GM23248 (cell line): ENCODE measurements at places on chromosomes 7 and 10.

GRCh38 chr7:111858331-111858730, 296.0 kb upstream of the IMMP2L start:
- no peak for DNase-seq

DNA sequence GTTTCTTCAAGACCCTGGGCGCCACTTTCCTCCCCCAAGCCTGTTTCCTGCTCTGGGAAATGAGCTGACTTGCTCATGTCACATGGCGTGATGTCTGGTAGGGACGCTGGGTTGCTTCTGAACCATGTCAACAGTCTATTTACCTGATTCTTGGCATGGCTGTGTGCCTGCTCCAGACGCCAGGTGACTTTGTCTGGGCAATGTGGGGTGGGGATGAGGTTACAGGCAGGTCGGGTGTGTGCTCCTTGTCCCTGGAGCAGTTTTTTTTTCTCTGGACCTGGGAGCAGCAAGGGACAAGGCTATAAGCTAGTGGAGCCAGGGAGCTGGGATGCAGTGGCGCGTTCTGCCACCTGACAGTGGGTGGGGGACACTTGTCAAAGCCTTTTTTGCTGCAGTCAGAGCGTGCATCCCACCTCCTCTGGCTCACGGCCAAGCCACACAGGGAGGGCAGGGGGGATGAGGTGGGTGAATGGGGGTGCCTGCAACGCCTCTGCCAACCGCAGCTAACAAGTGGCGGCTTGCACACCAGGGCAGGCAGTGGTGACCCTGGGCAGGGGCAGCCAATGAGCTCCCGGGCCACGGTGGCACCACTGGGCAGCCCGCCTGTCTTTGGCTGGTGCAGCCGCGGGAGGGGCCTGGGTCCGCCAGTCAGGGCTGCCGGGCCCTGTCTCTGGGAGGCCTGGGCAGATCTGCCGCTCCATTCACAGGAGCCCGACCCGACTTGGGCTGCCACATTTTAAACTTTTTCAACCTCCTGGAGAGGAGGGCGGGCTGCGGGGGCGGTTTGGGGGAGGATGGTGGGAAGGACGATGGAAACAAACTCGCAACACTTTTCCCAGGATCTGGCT, 22.9 kb downstream of the DNAJB12 start:
- peak; percentile 60 for DNase-seq

DNA sequence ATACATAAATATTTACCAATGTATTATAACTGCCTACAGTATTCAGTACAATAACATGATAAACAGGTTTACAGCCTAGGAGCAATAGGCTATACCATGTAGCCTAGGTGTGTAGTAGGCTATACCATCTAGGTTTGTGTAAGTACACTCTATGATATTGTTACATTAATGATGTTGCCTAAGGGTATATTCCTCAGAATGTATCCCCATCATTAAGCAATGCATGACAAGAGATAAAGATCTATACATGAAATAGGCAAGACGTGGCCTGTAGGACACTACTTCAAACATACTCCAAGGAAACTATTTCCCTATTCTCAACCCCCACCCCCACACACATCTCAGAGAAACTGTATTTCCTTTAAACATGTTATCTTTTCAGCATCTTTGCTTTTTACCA, 15.3 kb upstream of the ADAM22 start:
- no peak for DNase-seq

- DNase-seq: no peak
Observed at GRCh38 chr10:129360046-129360445, 107.0 kb upstream of the MGMT start.

DNA sequence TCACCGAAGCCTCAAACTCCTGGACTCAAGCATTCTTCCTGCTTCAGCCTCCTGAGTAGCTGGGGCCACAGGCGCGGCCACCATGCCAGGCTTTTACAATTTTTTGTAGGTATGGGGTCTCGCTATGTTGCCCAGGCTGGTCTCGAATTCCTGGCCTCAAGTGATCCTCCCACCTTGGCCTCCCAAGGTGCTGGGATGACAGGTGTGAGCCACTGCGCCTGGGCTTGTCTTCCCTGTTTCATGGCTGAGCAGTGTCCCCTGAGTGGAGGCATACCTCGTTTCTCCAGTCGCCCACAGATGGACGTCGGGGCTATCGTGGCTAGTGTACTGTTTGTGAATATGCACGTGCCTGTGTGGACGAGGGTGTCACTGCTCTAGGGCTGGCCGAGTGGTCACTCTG, 11.3 kb downstream of the INPP5A start:
- no peak for DNase-seq

- DNase-seq: no peak
Observed at GRCh38 chr7:143363016-143363937, 764 bp upstream of the FAM131B start.

DNA sequence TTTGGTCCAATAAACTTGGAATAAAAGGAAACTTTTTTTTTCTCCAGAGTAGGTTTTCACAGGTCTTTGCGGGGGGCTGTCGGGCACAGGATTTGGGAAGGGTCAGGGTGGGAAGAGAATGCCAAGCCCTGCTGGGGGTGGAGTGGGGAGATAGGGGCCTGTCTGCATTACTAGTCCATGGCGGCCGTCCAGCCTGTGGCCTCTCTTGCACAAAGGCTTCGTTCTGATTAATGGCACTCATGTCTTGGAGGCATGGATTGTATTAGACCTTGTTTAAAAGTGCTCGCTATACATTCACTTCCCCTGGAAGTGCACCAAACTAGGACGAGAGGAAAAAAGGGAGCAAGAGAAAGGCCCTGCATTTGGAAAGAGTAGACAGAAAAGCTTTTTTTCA, 37.2 kb downstream of the LRMDA start:
- no peak for DNase-seq
